IMR-90 (cell line): ENCODE measurements at places on chromosomes 7 and 10. TPM values are rescaled to one million over a fixed set of nuclear protein-coding genes. Genes with fewer than 3 reads are reported as not detected.

Gene UBTD1
- 21.9 TPM in 2 replicates for total RNA-seq

DNA sequence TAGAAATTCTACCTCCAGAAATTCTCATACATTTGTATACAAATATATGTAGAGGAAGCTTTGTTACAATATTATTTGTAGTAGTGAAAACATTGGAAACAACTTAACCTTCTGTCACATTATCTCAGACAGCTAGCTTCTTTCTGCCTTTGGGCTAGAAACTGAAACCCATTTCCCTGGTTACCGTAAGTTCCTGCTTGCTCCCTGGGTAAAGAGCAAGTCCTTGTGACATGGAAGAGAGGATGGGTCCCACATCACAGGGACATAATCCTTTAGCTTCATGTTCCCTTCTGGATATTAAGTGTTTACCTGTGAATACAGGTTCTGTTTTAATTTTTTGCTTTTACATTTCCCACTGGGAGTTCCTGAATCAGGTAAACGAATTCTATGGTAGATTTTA, 41.8 kb downstream of the KLHDC10 start:
- no peak overlapping the region for H3K4me3 ChIP-seq
- no peaks in the 10 kb centered on the region for H3K4me1 ChIP-seq
- H3K36me3 ChIP-seq, result peaks cover under 1% of the 10 kb centered on the region
- DNase-seq, result no peak
- H3K27ac ChIP-seq, result no peak overlapping the region
- H3K27me3 ChIP-seq, result no peaks in the 10 kb centered on the region

Gene CALD1
- 487 and 532 TPM in 2 replicates for total RNA-seq

GRCh38 chr7:28800150-28800549, 158.0 kb downstream of the TRIL start:
- no peak overlapping the region for H3K27ac ChIP-seq
- no peak overlapping the region for H3K4me3 ChIP-seq
- DNase-seq, result no peak
- H3K4me1 ChIP-seq, result peaks cover 2% of the 10 kb centered on the region; the same call in 1 of the 2 replicates
- no peaks in the 10 kb centered on the region for H3K27me3 ChIP-seq

Gene ALOX5
- total RNA-seq, result not detected in 2 replicates

DNA sequence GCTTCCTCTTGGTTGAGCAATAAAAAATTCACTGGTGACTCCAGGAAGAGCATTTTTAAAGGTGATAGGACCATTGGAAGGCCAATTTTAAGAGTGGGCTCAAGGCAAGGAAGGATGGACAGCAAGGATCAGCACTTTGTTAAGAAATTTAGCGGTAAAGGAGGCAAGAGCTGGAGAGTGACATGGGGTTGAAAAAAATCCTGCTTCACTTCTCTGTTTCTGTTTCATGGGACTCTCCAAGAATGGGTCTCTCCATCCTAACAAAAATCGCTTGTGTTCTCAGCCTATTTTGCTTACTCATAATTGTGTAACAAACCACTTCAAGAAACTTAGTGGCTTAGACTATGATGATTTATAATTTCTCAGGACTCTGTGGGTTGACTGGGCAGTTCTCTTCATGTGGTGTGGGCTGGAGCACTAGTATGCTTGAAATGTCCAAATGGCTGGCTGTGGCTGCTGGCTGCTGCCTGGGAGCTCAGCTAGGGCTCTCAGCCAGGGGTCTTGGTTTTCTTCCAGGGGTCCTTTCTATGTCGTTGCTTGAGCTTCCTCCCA, 59.8 kb upstream of the ZNRF2 start:
- no peak overlapping the region for H3K27ac ChIP-seq
- peaks cover 2% of the 10 kb centered on the region; the same call in 1 of the 2 replicates for H3K27me3 ChIP-seq
- no peak overlapping the region for H3K4me3 ChIP-seq
- DNase-seq, result peak; percentile 30
- no peaks in the 10 kb centered on the region for H3K36me3 ChIP-seq
- no peaks in the 10 kb centered on the region; the same call in 1 of the 2 replicates for H3K4me1 ChIP-seq
